NB4 (cell line): ENCODE measurements at places on chromosomes 7 and 10.
A peak's percentile ranks its signal among the peaks of the same experiment; 100 is the strongest.

DNA sequence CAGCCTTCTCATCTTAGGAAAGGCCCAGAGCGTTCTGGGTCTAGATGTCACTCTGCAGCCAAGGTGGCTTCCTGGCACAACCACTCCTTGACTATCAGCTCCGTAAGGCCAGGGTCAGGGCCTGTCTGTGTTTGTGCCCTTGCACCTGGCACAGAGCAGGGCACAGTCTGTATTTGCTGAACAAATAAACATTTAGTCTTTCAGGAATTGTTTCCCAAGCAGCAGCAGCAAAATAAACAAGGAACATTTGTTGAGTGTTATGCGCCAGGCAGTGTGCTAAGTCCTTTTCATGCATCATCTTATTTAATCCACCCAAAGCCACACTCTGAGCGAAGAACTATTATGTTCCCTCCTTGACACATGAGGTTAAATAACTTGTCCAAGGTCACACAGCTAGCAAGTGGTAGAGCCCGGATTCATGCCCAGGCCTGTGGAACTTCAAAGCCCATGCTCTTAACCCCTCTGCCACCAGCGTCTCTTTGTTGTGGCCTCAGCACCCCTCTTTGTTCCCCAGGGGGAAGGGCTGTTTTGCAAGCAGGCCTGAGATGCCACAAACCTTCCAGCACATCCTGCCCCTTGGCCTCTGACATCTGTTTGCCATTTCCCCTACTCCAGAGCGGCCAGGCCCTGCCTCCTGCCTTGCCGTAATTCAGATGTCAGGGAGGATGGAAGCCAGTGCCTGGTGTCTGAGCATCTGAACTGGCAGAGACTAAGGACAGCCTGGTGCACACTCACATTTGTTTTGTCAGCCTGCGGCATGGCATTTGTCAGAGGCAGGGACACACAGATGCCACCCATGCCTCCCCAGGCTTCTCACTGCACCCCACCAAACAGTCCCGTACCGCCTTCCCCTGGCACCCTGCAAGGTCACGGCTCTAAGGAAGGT, 325.8 kb upstream of the ZMIZ1 start:
- peak; percentile 93 for DNase-seq

DNA sequence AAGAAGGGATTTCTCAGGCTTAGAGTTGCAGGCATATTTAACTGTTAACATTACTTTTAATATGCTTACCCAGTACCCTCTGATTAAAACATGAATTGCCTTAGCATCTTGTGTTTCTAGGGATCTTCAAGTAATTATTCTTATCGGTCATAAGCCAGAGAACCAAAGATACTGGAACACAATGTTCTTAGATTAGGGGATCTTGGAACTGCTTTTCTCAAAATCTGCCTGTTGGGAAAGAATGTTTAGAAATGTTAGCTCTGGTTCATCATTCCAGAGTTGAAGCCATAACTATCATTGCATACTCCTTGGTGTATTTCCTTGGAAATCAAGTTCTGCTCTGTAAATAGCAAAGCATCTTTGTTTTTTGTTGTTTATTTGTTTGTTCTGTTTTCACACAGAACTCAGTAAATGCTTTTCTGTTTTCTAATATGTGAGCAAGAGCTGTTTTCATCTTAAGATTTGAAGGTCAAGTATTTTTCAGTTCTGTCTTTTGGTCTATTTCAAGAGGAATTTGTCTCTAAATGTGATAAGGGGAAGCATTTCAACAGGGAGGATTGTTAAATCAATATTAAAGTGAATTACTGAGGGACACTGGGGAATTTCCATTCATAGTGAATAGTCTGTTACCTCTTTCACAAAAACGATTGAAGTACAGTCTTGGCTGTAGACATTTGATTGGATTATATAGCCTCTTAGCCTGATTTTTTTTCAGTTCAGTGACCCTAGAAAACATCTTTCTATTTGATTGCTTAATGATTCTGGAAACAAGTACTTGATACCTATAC, 103.2 kb upstream of the CYP26C1 start:
- DNase-seq, result no peak

DNA sequence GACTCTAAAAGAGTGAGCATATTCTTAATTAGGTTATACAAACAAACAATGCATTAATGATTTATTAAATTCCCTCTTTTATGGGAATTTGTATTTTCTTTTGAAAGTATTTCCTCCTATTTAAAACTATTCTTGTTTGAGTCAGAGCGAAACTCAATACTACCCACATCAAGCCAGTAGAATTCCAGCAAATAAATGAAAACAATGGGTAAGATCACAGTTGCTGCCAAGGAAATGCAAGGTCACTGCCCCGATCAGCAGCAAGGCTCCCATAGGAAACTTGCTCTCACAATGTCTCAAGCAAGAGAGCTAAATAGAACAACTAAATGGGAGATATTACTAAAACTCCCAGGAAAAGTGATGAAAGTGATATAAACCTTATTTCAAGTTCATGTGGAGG, 206.3 kb downstream of the THSD7A start:
- DNase-seq, result no peak

DNA sequence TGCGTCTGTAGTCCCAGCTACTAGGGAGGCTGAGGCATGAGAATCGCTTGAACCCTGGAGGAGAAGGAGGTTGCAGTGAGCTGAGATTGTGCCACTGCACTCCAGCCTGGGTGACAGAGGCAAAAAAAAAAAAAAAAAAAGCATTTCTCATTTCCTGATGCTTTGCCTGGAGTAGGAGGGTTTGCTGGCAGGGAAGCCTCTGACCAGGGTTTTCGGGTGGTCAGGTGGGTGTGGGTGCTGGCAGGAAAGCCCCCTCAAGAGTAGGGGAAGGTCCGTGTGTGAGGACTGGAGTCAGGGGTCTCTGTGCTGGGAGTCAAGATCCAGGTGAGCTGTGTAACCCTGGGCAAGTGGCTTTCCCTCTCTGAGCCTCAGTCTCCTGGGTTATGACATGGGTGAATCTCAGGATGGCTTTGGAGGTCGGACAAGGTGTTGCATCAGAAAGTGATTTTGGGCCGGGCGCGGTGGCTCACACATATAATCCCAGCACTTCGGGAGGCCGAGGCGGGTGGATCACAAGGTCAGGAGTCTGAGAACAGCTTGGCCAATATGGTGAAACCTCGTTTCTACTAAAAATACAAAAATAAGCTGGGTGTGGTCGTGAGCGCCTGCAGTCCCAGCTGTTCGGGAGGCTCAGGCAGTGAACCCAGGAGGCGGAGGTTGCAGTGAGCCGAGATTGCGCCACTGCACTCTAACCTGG, 3.2 kb downstream of the AMZ1 start:
- DNase-seq, result no peak

DNA sequence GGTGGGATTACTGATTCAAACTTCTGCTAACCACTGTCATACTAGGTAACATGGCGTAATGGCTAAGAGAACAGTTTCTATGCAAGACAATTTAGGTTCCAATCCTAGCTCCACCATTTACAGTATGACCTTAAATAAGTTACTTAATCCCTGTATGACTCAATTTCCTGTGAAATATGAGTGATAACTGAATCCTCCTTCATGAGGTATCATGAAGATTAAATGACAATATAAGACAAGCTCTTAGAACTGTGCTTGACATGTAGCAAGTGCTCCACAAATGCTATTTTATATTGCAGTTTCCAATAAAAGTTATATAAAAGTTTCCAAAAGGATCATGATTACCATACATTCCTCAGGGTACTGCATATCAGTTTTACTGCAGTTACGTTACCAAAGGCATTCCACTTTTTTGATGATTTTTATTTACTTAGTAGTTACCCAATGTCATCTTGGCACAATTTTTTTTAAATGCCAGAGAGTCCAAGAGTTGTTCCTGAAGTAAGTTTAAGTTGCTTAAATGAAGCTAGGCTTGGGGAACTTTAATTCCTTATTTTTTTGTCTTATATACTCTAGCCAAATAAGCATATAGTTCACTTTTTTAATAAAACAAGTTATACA, 7.1 kb downstream of the DOCK4 start:
- peak; percentile 82 for DNase-seq
